ENCODE measurements at places on chromosomes 3 and 15.

DNA sequence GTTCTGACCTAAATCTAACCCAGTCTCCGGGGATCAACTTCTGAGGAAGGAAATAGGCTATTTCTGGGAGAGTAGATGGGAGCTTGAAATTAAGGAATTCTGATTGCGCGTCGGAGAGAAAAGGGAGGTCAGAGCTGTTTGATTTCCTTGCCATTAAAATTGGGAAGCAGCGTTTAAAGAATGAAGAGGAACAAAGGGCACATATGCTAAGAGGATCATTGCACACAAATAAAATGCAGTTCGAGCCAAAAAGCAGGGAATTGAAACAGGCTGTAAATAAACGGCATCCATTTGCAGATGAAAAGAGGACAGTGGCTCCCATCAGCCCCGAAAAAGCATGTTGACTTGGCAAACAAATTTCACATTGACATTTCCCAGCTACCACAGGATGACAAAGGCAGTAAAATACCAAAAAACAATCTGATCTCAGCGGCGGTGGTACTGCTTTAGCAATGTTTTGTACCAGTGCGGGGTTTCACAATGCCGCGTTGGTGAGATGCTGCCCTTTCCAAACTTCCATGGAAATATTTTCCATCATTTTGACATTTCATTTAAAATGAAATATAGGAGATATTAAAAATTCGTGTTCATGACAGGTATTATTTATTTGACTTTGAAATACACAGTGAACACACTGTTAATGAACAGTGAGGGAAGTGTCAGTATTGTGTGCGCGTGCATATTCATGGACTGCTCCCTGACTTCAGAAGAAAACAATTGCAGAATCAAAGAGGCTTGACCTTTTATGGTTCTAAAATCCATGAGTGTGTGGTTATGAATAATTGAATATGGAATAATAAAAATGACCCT lies 108.8 kb downstream of the SQOR start:
- DNase-seq: no peak

DNA sequence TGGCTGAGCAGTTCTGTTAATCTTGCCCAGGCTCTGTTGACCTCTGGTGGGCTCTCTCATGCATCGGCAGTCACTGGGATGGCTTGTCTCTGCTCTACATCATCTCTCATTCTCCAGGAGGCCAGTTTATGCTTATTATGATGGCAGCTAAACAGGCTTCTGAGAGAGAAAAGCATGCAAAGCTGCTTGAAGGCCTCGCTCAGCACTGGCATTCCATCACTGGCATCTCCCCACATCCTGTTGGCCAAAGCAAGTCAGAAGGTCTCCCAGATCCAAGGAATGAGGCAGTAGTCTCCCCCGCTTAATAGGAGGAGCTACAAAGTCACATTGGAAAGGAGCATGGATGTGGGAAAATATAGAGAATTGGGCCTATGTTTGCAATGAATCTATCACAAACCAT lies 212.6 kb downstream of the ZNF621 start:
- no peak for DNase-seq

- no peak for DNase-seq
Measured at GRCh38 chr3:31890007-31890406, 91.1 kb downstream of the OSBPL10 start.

DNA sequence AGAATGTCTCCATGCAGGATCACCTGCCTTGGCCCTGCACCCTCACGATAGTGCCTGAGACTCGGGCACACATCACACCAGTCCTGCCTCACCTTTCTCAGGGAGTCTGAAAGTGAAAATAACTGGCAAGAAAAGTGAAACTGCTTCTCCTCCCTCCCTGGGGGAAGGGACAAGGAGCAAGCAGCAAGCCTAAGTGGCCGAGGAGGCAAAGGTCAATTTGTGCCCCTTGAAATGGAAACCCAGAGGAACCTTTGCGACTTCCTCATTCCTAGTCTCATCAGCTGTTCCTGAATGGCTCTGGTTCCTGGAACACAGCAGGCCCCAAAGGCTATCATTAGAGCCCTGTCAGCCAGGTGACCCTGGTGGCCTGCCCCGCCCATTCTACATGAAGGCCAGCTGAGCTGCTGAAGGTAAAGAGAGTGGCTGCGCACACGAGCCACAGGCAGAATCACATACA lies 28.0 kb upstream of the SLCO2A1 start:
- DNase-seq: no peak

DNA sequence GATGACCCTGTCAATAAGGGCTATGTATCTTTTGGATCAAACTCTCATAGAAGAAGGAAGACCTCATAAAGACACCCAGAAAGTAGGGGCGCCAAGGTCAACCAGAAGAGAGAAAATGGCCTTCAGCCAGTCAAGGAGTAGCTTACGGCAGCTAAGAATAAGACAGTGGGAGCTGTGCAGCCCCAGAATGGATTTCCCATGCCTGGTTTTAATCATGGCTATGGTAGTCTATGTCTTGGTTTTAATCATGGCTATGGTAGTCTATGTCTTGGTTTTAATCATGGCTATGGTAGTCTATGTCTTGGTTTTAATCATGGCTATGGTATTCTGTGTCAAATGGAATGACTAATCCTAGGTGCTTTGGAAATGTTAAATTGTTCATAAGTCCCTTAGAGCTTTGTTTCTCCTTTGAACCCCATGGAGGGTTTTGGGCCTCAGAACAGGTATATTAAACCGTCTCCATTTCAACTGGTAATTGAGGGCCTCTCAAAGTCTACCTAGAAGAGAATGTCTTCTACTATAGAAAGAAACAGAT lies 742.0 kb upstream of the CFAP20DC start:
- DNase-seq: no peak

GRCh38 chr3:127233371-127233770 lies 40.4 kb downstream of the PRR23E start:
- DNase-seq: no peak

DNA sequence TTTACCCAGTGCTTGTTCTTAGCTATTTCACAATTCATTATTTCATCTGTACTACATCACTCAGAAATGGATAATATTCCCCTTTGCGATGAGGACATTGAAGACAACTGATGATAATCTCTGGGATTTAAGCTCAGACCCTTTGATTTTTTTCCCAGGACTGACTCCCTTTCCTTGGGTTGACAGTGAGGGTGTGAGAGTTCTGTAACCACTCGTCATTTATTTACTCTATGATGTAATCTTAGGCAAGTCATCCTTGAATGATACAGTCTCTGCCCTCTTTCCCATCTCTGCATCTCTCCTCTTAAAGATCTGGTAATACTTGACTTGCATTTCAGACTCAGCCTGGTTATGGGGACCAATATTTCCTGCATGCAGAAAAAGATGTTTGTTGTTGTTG lies 1041.7 kb downstream of the AGBL1 start:
- DNase-seq: no peak

- DNase-seq: no peak
Measured at GRCh38 chr3:188567478-188568195, 413.7 kb downstream of the LPP start.

All from AG04449 (cell line).